Choroid plexus epithelial cell (primary cell): ENCODE measurements at places on chromosomes 1 and 21.

- no peak for DNase-seq
Observed at GRCh38 chr1:112712701-112713128, 2.4 kb downstream of the PPM1J start.

- peak; percentile 62 for DNase-seq
Observed at GRCh38 chr1:245091171-245091621, 63.6 kb upstream of the KIF26B start.

DNA sequence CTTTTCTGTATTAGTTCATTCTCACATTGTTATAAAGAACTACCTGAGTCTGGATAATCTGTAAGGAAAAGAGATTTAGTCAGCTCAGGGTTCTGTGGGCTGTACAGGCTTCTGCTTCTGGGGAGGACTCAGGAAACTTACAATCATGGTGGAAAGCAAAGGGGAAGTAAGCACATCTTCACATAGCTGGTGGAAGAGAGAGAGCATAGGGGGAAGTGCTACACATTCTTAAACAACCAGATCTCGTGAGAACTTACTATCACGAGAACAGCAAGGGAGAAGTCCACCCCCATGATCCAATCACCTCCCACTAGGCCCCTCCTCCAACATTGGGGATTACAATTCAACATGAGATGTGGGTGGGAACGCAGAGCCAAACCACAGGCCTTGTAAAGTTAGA is 37.9 kb upstream of the AHCTF1 start:
- no peak for DNase-seq

DNA sequence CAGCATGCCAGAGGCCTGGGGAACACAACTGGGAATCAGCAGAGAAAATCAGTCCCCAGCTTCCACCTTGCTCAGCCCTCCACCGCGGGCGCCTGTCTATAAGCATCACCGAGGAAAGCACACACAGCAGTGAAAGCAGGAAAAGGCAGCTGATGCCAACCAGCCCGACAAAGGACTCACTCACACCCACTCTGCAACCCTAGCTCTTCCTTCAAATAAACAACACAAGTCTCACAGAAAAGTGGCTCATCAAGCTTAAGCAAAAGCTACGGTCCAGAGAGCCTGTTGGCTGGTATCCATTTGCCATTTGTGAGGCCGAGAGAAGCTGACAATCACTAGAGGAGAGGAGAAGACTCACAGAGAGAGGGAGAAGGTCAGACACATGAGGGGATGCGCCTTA is 27.1 kb downstream of the MRAP start:
- DNase-seq, result no peak

DNA sequence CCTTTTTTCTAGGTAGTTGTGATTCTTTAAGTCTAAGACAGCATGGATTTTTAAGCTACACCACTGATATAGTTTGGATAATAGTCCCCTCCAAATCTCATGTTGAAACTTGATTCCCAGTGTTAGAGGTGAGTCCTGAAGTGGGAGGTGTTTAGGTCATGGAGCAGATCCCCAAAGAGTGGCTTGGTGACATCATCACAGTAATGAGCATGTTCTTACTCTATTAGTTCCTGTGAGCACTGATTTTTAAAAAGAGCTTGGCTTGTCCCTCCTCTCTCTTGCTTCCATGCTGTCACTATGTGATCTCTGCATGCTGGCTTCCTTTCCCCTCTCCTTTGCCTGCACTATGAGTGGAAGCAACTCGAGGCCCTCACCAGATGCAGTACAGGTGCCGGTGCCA is 115.5 kb downstream of the LEPR start:
- DNase-seq, result no peak
